ENCODE measurements at places on chromosomes 16 and 17. TPM values are rescaled to one million over a fixed set of nuclear protein-coding genes. Genes with fewer than 3 reads are reported as not detected.

- DNase-seq: no peak
Observed at GRCh38 chr16:23072769-23073549, 76.3 kb downstream of the USP31 start.

HOXB7 gene
- total RNA-seq: 0.30 TPM

MT1M gene
- total RNA-seq: 6.8 TPM

RTN4RL1 gene
- 1.9 TPM for total RNA-seq

DNA sequence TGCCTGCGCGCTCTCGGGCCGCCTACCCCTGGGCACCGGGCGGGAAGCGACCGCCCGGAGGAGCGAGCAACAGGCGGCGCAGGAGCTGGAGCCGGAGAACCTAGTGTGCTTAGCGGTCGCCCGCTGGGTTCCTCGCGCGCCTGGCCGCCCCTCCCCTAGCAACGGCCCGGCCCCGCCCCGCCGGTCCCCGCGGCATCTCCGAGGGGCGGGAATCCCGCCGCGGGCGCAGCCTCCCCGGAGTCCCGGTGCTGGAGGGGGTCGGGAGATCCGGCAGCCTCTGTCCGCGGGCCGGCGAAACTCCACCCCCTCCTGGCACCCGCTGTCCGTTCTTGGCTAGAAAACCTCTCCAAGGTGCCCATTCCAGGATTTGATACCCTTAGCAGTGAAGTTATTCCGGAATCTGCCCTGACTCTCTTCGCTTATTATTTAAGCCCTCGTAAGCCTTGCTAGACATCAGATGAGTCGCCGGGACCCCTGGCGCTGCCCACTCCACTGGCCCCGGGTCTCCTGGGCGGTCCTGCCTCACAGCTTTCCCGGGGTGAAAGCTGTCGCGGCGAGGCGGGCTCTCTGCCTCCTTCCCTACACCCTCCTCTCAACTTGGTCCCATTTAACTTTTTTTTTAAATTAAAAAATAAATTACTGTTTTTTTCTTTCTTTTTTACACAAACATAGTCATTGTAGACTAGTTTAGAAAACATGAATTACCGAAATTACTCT lies at the start of gene RPRML:
TSS of gene RPRML (minus strand) at position 107 of the 717 bp plus-strand sequence. CDS start 246 bp downstream, outside the sequence.
- peak; percentile 62 for DNase-seq

GRCh38 chr17:44350733-44351226 lies 5.7 kb downstream of the GRN start:
- DNase-seq: peak; percentile 83

- DNase-seq: no peak
Observed at GRCh38 chr16:27966756-27967155, 96.8 kb downstream of the GSG1L start.

MYH8 gene
- not detected for total RNA-seq

DNA sequence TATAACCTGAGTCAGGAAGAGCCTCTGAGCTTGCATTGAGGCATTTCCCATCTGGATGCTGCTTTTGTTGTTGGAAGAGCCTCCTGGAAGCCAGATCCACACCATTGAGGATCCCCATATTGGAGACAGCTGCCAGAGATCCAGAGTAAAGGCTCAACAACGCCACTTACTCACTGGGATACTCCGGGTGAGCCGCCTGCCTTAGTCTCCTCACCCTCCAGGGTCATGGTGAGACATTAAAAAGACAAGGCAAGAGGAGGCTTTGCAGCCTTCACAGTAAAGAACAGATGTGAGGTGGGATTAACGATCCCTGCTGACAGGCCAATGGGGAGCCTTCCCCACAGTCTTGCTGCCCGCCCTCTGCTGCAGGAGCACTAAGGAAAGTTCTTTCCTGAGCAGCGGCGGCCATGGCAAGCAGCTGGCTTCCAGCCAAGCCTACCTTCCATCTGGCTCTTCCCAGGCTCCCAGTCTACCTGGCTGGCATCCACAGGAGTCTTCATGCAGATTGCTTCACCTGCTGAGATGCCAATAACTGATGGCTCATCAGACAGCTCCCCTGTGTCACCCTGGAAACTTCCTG lies 198.5 kb downstream of the CYLD start:
- no peak for DNase-seq

KRTAP2-1 gene
- total RNA-seq: not detected

GRCh38 chr16:85800321-85800669 lies 800 bp downstream of the COX4I1 start:
- DNase-seq: no peak

DNA sequence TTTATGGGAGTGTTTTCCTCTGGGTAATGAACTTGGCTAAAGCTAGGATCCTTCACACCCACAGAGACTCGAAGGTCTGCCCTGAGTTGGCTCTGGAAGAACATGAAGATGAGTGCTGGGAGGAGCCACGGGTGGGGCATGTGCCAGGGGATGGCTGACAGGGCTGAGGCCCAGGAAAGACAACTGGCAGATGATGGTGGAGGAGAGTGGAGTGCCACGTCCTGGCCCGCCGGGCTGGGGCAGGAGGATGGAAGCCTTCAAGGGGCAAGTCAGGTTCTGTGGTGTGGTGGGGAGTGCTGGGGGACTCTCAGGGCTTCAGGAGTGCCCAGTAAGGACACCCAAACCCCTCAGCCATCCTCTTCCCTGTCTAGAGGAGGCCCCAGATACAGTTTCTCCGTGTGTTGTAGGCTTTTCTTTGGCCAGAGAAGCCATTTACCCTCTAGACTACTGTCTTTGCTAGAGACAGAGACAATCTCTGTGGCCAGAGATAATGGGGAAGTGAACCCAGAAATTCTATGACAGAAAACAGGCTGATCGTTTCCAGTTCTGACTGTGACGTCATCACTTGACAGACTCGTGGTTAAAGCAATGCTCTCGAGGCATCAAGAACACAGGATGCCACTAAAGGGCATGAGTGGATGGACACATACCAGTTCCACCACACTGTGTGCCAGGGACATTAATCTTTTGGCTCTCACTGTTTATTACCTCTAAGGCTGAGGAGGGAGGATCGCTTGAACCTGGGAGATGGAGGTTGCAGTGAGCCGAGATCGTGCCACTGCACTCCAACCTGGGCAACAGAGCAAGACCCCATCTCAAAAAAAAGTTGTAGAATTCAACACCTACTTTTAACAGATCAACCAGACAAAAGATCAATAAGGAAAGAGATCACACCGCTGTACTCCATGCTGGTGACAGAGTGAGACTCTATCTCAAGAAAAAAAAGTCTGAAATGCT lies 18.6 kb upstream of the SLC5A10 start:
- no peak for DNase-seq

GRCh38 chr17:77869665-77870132 lies 88.8 kb upstream of the TNRC6C start:
- DNase-seq: peak; percentile 36

TMC8 gene
- total RNA-seq: 1.5 TPM

DNA sequence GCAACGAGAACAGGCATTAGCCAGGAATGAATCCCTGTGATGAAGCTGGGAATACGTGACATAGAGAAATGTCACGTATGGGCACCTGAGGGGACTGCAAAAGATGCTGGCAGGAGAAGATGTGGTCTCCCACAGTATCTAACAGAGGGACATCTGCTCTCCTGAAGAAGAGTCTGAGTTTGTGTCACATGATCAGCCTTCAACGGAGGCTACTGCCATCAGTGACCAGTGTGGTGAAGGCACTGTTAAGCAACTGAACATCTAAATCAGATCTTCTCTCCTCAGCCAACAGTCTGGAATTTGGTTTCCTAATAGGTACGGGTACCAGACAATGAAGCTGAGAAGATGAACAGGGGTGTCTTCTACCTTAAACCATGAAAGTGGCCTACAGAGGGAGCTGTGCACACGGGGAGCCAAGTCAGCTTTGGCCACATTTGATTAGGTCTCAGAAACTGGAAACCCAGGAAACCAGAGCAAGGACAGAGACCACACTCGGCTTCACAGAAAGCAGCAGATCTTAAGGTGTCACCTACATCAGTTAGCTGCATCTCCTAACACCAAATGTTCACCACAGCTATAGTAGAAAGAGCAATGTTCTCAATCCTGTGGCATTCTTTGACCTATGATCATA lies 41.8 kb downstream of the BRD7 start:
- DNase-seq: no peak

BLTP2 gene
- total RNA-seq: 73.8 TPM

GRCh38 chr16:64434526-64435069 lies 687.3 kb downstream of the CDH11 start:
- DNase-seq: no peak

GRCh38 chr17:76501018-76501826 lies at the start of gene RHBDF2:
TSS of gene RHBDF2 (minus strand) at chr17:76501423. CDS start at chr17:76481524, 19,899 bp downstream.
- DNase-seq: peak; percentile 94

DNA sequence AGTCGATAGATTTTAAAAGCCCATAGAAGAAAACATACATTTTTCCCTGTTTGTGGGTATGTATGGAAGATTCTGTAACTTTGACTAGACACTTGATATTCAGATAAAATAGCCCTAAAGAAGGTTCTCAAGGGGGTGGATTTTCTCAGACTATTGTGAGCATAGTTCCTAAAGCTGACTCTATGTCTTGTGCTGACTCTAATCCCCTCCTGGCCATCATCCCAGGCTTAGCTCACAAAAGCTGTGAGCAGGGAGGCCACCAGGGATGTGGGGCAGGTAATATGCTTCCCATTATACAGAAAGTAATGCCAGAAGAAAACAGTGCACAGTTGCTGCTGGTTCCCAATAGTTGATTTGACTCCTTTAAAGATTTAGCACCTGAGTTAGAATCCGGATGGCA lies 32.0 kb downstream of the CDH13 start:
- DNase-seq: no peak

DNA sequence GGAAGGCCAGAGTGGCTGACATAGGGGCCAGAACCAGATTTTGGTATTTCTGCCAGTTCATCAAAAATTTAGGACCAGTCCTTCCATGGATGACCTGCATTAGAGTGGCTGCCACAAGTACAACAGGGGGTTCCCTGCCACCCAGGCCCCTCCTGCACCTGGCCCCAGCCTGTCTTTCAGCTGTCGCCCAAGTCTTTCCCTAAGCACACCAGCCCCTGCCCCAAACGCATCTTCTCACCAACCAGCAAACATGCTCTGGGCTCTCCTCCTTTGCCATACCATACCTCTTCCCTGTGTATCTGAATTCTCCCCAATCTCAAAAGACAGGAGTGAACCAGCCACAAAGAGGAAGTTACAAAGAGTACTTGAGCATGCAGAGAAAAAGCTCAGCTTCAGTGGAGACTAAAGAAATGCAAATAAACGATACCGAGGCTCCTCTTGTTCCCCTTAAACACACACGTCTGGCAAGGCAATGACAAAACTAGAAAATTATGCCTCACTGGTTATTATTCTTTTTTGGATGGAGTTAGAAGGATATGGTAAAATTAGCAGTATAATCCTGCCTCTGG lies 130.6 kb downstream of the DYNLRB2 start:
- DNase-seq: no peak

DNA sequence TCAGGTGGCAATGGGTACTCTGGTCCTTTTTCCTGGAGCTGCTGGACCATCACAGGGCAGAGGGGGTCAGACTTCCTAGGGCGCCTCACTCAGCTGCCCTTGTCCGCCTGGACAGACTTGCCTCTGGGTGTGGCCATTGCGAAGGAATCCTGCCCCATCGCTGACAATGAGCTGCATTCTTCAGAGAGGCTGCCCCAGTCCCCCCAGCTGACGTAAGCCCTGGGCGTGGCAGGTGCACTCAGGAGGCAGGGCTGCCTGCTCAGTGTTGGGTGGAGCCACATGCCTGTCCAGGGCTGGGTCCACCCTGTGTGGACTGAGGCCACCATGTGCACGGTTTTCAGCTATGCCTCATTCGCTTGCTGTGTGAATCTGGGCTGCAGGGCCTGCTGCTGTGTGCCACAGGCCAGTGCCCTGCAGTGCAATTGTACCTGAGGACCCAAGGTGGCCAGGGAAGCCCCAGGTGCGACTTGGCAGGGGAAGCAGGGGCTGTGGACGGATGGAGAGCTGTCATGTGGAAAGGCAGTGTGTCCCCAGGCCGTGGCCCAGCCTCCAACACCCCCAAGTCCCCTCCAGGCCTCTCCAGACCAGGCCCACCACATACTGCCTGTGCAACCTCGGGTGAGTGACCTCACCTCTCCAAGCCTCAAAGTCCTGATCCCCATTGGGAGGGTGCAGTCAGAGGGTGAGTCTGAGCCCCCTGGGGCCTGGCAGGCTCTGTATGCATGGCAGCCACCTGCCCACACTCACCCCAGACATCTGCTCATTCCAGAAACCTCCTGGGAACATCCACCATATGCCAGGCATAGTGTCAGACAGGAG lies 14.0 kb upstream of the MPRIP start:
- DNase-seq: peak; percentile 77

TBX6 gene
- 0.79 TPM for total RNA-seq

DNA sequence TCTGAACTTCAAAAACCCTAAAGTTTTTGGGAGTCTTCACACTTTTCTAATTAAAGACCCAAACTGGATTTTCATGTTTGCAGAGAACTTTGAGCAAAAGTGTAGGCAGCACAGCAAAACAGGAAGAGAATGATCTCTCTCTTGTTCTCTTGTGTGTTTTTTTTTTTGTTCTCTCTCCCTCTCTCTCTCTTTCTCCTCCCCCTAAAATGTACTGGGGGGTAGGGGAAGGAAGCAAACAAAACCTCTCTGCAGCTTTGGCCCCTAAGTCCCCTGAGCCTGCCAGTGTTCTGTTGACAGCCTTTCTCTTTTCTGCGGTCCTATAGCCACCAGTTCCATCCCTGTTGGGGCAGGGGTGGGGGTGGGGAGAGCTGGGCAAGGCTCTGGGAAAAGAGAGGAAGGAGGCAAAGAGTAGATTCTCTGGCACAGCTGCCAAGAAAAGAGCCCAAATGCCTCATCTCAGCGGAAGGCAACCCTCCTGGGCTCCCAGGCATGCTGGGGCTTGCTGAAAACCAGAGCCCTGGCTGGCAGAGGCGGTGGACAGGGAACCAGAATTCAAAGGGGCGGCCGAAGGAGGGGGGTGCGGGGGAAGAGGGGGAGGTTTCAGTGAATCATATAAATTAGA lies 295.3 kb downstream of the SOX9 start:
- DNase-seq: no peak

DNA sequence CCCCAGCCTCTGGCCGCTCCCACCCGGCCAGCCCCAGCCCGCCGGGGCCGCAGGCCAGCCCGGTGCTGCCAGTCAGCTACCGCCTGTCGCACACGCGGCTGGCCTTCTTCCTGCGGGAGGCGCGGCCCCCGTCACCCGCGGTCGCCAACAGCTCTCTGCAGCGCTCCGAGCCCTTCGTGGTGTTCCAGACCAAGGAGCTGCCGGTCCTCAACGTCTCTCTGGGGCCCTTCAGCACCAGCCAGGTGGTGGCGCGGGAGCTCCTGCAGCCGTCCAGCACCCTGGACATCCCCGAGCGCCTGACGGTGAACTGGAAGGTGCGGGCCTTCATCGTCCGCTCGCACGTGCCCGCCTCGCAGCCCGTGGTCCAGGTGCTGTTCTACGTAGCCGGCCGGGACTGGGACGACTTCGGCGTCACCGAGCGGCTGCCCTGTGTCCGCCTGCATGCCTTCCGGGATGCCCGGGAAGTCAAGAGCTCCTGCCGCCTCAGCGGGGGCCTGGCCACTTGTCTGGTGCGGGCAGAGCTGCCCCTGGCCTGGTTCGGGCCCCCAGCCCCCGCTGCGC lies 46.8 kb downstream of the TMEM132E start:
- DNase-seq: peak; percentile 35

- DNase-seq: no peak
Observed at GRCh38 chr17:76136276-76137000, 4.6 kb downstream of the FOXJ1 start.

GRCh38 chr17:42585353-42585752 lies 7.8 kb upstream of the PSMC3IP start:
- no peak for DNase-seq

- DNase-seq: peak; percentile 73
Observed at GRCh38 chr17:6831661-6832263, at the start of gene TEKT1. TSS of gene TEKT1 (minus strand) at chr17:6831729. CDS start at chr17:6830376, 1,353 bp downstream.

- DNase-seq: peak; percentile 73
Observed at GRCh38 chr17:42112552-42113176, at the start of gene DHX58. TSS of gene DHX58 (minus strand) at chr17:42112714. CDS start at chr17:42111892, 822 bp downstream.
